Regular cardiac myocyte (primary cell): ENCODE measurements at places on chromosomes 4 and X. TPM values are rescaled to one million over a fixed set of nuclear protein-coding genes. Genes with fewer than 3 reads are reported as not detected.

The PLAC1 gene
- under 0.01 TPM in 1 of 2 replicates, not detected in the other for total RNA-seq

The UGT2B15 gene
- total RNA-seq, result not detected in 2 replicates

The FATE1 gene
- total RNA-seq, result not detected in 2 replicates

The NRK gene
- under 0.01 and 0.56 TPM in 2 replicates for total RNA-seq

The GAGE12J gene
- total RNA-seq, result not detected in 2 replicates

The LANCL3 gene
- total RNA-seq, result 0.28 and 0.38 TPM in 2 replicates

The GAB1 gene
- 5.8 and 10.7 TPM in 2 replicates for total RNA-seq

The LINC00632 gene
- 5.2 and 5.4 TPM in 2 replicates for total RNA-seq

The F9 gene
- not detected in 2 replicates for total RNA-seq

The PAGE5 gene
- total RNA-seq, result not detected in 2 replicates

The FOXR2 gene
- not detected in 2 replicates for total RNA-seq
